Kidney glomerular epithelial cell (primary cell): ENCODE measurements at places on chromosomes 1 and 21.

DNA sequence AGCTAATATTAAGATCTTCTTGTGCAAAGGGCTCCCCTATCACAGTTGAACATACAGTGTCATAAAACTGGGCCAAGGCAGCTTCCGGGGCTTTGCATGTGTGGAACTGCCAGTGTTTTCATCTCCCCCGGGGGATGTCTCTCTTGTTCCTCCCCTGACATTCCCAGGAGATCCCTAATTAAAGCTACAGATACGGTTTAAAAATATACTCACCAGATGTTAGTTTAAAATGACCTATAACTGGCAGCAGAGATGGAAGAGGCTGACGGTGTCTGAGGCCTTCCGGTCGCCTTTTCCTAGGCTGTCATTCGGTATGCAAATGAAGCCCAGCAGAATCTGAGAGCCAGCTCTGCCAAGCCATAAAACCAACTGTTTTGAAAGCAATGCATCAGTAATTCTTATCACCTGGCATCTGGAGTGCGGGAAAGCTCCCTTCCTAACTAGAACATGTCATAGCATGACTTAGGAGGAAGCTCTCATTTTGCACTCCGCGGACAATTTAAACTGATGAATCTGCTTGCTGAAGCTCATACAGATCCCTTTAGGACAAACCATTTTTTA, 436.5 kb upstream of the VAMP3 start:
- peak; percentile 73 for DNase-seq

DNA sequence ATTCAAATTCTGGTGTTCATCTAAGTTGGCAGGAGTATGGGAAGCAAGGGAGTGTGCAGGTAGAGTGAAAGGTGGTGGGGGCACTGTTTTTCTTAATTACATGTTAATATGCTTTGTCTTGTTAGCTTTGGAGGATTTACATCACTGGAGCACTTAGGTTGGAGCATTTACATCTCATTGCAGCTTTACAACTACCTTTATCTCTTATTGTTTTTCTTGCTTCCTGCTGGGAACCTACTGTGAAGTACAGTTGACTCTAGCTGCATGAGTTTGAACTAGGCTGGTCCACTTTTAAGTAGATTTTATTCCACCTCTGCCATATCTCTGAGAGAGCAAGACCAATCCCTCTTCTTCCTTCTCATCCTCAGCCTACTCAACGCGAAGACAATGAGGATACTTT, 554.8 kb upstream of the B3GALT2 start:
- no peak for DNase-seq

- no peak for DNase-seq
These were observed 158.7 kb upstream of the IRF2BP2 start for GRCh38 chr1:234768569-234769283.

DNA sequence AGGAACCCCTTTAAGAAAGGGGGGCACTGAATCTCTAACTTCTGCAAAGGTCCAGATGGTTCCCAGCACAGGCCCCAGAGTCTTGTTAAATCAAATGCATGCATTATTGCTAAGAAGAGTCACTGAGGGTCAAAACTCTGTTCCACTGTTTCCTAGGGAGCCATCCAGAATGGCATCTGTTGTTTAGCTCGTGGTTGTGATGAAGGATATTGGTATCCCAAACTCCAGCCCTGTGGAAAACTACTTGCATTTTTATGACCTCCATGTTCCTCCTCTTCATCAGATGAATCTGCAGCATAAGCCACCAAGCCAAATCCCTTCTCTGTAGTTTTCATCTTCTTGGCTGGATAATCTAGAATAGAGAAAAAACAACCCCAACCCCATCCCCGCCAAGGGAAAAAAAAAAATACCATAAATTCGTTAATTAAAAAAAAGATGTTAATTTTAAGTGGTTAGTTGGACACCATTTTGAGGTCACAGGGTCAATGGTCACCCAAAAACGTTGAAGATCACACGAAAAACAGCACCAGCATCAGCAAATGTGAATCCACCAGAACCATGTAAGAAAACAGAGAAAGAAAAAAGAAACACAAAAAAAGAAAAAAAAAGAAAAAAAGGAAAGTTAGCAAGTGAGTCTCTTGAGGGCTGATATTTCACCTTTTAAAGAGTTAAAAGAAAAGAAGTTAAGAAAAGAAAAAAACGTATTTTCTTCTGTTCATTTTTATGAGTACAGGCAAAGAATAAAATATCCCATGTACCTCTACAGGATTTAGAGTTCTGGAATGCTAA, 3.0 kb upstream of the RIT1 start:
- no peak for DNase-seq

DNA sequence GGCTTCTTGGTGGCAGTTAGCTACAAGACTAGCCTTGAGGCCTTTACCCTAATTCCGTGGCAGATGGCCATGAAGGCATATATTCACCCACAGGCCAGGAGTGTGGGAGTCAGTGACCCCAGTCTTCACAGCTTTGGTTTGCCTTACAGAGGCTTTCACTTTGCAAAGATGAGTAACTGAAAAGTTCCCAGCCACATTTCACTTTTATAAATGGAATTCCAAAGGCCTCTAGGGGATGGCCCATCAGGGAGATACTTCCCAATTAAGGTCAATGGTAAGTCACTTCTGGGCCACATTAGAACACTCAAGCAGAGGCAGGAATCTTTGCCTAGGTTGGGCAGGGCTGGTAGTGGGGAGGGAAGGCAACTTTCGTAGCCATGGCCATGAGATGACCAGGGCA, 13.1 kb upstream of the HEYL start:
- DNase-seq: no peak

DNA sequence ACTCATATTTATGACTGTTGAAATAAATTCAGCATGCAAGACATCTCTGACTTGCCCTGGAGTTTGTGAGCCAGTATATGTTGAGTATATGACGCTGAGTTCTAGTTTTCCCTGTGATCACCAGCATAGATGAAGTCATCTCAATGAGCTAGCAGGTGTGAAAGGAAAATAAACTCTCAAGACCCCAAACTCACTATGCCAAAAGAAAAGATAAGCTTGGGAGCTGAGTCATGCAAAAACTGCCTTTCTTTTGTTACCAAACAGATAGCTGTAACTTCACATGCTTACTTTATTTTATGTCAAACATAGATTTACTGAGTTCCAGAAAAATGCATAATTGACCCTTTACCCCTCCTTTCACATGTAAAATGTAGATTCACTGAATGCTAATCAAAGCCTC, 52.9 kb downstream of the SERBP1 start:
- no peak for DNase-seq

GRCh38 chr1:150159550-150159949, 9.8 kb downstream of the PLEKHO1 start:
- no peak for DNase-seq

GRCh38 chr21:39911286-39912199, 44.3 kb downstream of the PCP4 start:
- no peak for DNase-seq

GRCh38 chr1:206863266-206863665, 2.2 kb upstream of the IL20 start:
- no peak for DNase-seq

- no peak for DNase-seq
These were observed 188.7 kb upstream of the SAMSN1 start for GRCh38 chr21:14734833-14735232.

DNA sequence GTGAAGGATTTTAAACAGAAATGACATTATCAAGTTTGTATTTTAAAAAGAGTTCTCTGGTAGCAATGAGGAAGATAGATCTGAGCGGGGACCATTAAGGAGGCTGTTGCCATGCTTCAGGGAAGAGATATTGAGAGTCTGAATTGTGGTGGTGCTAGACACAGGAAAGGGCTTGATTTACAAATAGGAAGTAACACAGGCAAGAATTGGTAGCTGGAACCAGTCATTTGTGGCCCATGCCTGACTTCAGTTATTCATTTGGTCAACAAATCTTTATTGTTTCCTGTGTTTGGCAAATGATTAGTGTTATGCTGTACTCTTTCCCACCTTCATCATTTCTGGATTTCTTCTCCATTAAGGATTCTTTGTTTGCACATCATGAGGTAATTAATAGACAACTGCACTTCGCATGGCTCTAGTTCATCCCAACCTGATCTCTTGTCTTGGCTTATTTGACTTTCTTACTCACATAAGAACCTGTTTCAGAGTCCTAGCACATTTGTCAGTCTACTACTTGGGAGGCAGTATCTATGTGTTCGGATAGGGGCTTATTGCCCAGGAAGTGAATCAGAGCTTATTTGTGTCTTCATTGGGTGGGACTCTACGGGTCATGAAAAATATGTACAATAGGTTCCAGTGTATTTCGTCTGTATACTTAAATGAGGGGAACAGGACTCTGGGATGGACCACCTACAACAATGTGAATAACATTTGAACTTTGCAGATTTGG, 32.3 kb downstream of the EEIG2 start:
- no peak for DNase-seq

DNA sequence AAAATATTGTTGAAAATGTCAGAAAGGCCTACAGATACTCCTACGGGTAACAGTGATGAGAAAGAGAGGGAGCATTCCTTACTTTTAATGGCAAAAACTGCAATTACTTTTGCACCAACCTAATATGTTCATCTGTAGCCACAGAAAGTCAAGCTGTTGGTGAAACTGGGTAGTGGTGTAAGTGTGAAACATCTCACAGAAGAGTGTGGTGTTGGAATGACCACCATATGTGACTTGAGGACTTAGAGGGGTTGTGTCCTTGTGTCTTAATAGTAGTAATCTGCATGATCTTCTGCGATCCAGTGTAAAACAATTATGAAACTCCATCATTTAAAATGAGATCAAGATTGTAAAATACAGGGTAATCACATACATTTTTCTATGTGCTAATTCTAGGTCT, 320.7 kb downstream of the ADGRL2 start:
- DNase-seq: no peak

DNA sequence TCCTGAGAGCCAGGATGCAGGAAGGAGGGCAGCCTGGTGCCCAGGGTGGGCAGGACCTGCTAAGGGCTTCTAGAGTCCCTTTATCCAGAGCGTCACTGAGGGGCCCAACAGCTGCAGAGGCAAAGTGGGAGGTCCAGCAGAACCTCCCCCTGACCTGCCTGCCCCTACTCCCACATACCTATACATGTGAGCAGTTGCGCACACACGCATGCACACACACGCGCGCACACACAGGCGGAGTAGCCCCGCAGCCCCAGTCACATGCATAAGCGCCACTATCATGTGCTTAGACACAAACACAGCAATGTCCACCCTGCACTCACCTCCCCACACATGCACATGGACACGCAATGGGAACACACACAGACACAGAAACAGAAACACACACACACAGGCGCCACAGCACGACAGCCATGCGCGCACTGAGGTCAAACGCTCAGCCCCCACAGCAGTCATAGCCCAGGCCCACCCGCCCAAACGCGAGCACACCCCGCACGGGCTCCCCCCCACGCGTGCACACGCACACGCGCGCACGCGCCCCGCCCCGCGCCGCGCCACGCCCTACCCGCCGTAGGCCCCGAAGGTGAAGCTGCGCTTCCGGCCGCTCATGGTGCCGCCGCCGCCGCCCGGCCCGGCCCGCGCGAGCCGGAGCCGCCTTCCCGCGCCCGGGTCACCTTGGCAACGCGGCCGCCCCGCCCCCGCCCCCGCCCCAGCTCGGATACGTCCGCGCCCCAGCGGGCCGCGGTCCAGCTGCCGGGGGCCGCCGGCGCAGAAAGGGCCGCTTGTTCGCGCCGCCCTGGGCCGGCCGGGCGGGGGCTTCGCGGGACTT, 17.7 kb downstream of the RAP1GAP start:
- DNase-seq: no peak

DNA sequence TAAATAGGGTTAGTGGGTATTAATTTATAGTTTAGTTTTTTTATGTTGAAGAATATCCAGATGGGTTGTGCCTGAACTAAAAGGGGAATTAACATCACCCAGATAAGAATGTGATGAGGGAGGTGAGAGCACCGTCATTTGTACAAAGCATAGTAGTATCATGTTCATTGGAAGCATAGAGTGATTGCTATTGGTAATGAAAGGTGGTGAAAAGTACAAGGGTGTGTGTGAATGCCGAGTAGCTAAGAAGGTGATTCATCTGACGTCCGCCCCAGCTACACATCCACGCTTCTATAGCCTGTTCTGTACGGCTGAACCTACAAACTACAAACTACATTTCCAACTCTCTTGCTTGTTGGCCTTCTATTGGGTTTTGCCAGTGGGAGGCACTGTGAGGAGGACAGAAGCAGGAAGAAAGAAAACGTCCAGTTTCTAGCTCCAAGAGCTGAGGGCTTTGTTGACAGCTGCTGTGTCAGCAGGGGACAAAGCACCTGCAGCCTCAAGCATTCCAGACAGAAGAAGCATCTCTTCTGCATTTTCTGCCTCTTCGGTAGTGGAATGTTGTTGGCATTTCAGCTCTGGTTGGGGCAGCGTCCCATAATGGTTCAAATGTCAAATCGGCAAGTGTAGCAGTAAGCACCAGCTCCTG, 404.8 kb downstream of the KCTD3 start:
- no peak for DNase-seq

DNA sequence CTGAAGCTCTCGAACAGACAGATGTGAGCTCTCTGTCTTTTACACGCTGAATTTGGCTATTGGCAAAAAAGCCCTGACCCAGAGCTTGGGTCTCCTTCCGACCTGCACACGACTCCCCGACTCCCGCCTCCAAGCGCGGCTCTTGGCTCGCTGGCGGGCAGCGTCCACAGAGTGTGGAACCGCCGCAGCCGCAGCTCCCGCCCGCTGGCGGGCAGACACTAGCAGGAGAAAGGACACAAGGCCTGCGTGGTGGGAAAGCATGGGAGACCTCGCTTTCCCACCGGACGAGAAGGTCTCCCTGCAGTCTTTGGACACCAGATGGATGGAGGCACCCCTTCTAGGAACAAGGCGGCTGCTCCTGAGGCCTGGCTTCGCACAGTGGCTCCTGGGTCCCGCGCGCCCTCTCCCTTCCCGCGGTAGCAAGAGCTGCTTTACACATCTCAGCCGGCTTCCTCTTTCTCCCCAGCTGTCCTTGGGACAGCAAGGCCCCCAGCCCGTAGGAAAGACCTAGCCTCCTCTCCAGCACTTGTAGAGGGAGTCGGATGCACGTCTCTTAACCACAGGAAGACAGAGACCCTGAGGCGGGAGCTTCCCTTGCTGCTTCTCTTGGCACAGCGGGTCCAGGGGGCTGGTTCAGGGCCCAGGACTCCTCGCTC, 92.1 kb downstream of the PRKAB2 start:
- no peak for DNase-seq

GRCh38 chr1:181023265-181024057, 791 bp upstream of the STX6 start:
- no peak for DNase-seq

DNA sequence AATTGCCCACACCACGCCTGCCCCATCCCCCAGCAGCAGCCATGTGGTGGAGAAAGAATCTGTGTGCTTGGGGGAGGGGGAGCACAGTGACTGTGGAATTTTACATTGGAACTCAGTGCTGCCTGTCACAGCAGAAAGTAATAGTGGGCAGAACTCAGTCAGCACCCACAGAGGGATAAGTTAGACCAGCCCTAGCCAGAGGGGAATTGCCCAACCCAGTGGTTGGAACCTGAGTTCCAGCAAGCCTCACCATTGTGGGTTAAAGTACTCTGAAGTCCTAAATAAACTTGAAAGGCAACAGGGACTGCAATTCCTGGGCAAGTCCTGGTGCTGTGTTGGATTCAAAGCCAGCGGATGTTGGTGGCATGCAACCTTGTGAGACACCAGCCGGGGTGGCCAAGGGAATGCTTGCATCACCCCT, 88.8 kb downstream of the MRPL39 start:
- no peak for DNase-seq

GRCh38 chr21:36175771-36176565, 19.3 kb downstream of the DOP1B start:
- no peak for DNase-seq

- peak; percentile 51 for DNase-seq
These were observed 827 bp downstream of the FMN2 start for GRCh38 chr1:240092301-240093119.

GRCh38 chr1:88680471-88680870, 3.6 kb upstream of the PKN2 start:
- DNase-seq: no peak

GRCh38 chr1:95504321-95504720, 270.3 kb downstream of the RWDD3 start:
- DNase-seq: no peak
